ENCODE measurements at places on chromosomes 7 and 10.
A peak's percentile ranks its signal among the peaks of the same experiment; 100 is the strongest.

DNA sequence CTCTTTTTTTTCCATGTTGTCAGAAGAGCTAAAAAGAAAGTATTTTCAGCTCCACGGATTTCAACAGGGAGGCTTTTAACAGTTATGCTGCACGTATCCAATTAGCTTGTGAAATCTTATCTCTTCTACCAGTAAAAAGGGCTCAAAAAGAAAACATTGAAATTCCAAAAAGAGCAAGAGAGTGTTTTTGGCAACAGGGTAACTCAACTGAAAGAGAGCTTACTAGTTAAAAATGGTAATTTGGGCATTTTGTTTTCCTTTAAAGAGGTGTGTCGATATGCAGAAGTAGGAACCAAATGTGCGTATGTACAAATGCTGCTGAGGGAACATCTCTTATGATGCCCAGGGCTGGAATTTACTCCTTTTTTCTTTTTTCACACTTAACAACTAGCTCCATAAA is 292.8 kb downstream of the PRKG1 start:
- no peak for DNase-seq

DNA sequence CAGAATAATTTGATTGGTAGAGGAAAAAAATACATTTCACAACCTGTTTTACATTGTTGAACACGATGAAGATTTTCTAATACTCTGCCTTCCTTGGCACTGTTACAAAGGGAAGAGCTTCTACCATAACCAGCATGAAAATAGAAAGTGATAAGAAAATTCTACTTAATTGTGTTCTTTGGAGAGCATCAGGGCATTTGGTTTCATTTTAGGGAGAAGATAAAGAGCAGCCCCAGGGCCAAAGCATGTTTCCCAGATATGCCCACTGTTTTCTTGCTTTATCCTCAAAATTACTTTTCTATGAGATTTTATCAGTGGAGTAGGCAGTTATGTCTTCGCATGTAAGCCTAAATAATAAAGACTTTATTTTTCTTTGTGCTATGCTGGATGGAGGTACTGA is 9.5 kb downstream of the CHRM2 start:
- DNase-seq: no peak

- DNase-seq: no peak
Observed at GRCh38 chr7:77866786-77867536, 68.4 kb downstream of the PHTF2 start.

DNA sequence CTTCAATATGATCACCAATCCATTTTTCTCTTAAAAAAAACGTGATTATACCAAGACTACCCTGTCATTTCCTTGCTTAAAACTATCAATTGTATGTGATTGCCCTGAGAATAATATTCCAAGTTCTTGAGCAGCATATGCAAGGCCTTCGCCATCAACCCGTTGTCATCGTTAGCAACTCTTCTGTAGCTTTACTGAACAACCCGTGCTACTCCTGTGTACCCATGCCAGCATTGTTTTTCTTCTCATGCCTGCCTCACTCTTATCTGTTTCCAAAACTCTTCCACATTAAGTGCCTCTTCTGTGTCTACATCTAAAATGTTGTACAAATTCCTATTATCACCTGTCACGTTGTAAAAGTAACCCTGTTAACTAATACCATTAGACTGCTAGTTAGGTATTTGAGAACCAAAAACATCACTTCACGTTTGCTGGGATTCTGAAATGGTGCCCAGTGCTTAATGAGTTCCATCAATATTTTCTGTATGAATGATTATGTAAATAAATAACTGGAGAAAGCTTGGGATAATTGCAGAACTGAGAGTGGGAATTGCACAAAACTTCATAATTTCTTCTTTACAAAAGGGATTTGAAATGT is 10.5 kb downstream of the CAV2 start:
- no peak for DNase-seq

DNA sequence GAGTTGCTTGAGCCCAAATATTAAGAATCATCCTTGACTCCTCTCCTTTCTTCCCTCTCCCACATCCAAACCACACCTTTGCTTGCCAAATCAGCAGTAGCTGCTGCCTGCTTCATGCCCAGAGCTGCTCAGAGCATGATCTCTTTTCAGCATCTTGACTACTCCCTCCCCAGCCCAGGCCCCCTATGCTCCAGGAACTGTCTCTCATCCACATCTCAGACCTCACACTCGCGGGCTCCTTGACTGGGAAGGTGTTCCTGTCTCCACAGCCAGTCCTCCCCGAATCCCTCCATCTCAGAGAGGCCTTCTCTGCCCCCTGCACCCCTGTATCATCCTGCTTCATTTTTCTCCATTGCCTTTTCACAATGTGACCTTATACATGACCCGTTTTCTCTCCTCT is 157.0 kb downstream of the DNAJB6 start:
- DNase-seq: no peak

- DNase-seq: no peak
Observed at GRCh38 chr10:33111488-33112051, 153.5 kb upstream of the ITGB1 start.

DNA sequence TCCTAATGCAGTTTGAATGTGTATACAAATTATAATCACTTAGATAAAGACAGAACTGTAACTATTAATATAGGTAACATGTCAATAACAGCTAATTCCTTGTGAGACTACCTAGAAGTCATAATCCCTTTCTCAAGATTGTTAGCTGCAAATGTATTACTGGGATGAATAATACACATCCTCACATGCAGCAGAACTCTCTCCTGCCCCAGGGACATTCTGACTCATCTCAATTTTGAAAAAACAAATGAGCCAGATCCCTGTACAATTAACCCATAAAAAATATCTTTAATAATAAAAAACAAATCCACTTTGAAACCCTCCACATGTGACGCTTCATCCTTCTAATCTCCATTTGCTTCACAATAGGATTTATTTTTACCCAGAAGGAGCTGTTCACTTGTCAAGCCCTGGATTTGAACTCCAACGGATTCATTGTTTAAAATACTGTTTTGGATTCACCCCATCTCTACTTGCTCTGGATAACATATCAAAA is 428.4 kb upstream of the TEX47 start:
- no peak for DNase-seq

GRCh38 chr7:151992375-151992774 is 33.1 kb upstream of the GALNT11 start:
- DNase-seq: peak; percentile 40

DNA sequence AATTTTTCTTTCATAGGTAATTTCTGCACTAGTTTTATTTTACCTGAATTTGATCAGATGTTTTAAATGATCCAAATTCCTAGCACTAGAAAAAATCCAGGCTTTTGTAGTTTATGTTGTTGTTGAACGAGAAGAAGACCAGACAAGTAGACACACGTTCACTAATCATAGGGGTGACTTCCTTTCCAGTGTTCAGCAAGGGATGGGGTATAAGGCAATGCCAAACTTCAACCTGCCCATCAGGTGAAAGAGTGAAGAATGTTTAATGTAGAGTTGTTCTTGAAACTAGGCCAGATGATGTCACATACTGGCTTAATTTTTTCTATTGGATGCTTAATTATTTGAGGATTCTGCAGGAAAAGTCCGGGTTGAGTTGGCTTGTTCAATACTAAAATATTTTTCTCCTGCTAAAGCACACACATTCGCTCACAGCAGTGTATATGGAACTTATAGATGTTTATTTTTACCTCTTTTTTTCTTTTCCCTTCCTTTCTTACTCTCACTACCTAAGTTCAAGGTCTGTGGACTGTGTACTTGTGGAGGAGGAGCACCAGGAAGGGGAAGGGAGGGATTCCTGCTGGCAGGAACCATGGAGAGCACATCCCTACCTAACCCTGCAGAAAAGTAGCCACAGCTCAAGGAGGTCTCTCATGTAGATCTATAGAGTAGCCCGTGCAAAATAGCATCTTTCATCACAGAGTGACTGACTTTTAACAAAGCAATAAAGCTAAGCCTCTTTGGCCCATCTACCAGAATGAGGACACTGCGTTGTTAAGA is 23.1 kb upstream of the AKR1E2 start:
- no peak for DNase-seq

DNA sequence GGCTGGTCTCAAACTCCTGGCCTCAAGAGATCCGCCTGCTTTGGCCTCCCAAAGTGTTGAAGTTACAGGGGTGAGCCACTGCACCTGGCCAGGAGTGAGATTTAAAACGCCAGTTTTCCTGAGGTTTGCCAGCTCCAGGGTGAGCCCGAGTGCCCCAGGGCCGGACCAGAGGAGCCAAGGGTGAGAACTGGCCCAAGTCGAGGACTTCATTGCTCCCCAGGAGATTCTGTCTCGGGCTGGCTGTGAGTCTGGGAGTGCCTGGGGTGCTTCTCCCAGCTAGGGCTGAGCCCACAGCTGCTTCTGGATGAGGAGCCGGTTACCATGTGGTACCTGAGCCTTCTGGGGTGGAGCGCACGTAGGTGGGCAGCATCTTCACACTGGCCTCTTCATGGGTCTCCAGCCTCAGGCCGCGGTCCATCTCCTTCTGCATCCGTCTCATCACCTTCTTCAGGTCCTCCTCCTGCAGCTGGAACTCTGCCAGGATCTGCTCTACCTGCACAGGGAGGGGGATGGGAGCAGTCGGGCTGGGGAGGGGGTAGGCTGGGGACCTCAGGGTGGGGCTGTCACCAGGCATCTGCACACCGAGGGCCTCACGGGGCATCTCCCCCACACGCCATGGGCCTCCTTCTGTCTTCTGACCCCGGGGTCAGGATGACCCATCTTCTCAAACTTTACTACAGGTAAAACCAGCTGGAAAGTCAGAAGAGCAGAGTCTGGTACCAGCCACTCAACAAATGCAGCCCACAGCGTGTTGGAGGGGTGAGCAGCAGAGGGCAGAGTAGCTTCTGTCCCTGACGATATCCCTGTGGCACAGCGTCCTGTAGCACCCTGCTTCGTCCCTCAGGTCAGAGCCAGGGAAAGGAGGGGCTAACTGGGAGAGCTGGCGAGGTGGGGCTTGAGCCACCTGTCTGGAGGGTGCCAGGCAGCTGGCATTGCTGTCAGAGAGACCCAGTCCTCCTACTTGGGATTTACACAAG is 12.1 kb upstream of the MYL7 start:
- peak; percentile 41 for DNase-seq

- DNase-seq: no peak
Observed at GRCh38 chr10:127279334-127279774, 83.0 kb upstream of the INSYN2A start.

DNA sequence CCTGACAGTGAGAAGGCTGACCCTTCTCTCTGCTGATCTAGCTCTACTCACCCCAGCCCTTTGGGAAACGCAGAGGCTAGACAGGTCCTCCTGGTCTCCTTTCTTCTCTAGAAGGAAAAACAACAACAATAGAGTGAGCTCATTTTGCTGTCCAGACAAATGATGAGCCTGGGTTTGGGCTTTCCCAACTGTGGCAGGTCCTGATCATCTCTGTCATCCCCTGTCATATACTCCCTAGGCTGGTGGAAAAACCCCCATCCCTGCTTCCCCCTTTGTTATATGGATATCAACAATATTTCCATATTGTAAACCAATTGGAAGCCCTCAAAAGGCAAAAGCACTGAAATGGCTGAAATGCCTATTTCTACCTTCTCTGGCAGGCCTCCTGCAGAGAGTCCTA is 9.2 kb upstream of the DDIT4 start:
- no peak for DNase-seq

DNA sequence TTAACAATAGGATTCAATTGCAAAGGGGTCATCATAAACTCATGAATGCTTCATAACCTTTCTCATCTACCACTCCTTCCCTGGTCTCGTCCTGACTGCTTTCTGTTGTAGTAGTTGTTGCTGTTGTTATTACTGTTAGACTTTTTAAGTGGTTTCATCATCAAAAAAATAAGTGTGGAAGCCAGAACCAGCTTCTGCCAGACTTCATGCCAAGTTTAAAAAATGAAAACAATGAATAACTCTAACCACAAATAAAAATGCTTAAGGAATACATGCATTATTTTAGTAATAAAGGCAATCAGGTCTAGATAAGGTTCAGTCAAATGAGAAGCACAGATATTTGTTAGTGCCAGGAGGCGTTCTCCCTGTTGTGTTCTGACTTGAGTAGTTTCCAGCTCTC is 85.4 kb downstream of the PCLO start:
- no peak for DNase-seq

GRCh38 chr10:69497231-69497561 is 45.9 kb downstream of the TSPAN15 start:
- DNase-seq: no peak

GRCh38 chr10:127990846-127991542 is 84.1 kb downstream of the PTPRE start:
- no peak for DNase-seq

DNA sequence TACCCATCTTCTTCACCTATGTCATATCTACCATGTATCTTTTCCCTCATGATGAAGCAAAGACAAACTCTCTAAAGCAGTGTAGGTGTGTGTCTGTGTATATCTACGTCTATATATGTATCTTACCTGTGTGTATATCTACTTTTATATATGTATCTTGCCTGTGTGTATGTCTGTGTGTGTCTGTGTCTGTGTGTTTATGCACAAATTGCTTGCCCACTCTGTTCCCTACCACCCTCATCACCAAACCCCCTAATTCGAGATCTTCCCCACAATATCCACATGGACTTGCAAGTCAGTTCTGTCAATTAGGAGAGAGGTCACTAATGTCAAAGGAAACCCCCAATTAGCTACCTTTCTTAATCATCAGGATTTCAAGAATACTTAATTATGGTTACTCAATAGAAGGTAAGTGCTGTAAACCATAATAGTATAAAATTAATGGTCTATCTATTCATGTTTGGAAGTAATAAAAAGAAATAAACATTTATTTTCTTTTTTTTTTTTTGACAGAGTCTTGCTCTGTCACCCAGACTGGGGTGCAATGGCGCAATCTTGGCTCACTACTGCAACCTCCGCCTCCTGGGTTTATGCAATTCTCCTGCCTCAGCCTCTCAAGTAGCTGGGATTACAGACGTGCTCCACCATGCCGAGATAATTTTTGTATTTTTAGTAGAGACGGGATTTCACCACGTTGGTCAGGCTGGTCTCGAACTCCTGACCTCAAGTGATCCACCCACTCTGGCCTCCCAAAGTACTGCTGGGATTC is 43.6 kb downstream of the ANKRD61 start:
- DNase-seq: no peak

- no peak for DNase-seq
Observed at GRCh38 chr10:98481404-98481945, 34.7 kb upstream of the HPS1 start.
